NAMALWA (cell line): ENCODE measurements at places on chromosomes 1 and 21.

DNA sequence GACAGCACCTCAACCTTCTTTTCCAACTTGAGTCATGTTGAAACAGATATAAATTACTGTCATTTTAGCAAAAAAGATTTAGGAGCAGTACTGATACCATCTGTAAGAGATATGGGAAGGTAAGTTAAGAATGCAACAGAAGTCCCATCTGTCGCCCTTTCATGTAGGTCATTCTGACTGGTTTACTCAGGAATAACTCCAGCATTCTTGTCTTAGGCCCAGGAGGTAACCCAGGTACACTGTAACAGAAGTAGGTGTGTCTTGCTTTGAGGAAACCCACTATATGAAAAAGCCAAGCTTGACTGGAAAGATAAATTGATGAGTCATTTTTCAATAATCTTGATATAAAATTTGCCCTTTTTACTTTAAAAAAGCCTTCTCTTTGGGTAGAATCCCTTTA is 35.4 kb downstream of the PGM1 start:
- DNase-seq: no peak

GRCh38 chr1:160340866-160341265 is 2.2 kb downstream of the COPA start:
- DNase-seq: no peak

- DNase-seq: no peak
These were observed 127.4 kb upstream of the DEPDC1 start for GRCh38 chr1:68624233-68624632.

GRCh38 chr1:162626761-162627160 is 5.5 kb upstream of the DDR2 start:
- no peak for DNase-seq

DNA sequence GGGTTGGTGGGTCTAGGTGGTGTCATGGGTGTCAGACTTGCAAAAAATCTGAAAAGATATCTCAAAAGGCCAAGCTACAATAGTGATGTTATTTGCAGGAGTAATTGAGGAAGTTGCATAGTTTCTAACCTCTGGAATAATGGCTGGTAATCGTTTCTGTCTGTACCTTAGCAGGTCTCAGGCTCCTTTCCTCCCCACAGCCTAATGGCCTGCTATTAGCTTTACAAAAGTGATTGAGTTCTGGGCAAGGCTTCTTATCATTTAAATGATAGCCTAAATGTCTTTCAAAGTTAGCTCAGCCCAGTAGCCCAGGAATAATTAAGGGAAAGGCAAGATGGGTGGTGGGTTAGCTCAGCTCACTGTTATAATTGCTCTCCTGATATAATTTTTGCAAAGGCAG is 37.7 kb upstream of the IGSF5 start:
- DNase-seq: no peak

DNA sequence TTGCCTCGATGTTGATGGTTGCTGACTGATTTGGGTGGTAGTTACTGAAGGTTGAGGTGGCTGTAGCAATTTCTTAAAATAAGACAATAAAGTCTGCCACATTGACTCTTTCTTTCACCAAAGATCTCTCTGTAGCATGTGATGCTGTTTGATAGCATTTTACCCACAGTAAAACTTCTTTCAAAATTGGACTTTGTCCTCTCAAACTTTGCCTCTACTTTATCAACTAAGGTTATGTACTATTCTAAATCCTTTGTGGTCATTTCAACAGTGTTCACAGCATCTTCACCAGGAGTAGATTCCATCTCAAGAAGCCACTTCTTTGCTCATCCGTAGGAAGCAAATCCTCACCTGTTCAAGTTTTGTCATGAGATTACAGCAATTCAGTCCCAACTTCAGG is 93.2 kb downstream of the PHTF1 start:
- DNase-seq: no peak

GRCh38 chr1:242147096-242147976 is 148.4 kb upstream of the MAP1LC3C start:
- DNase-seq: no peak

GRCh38 chr1:44154049-44154448 is 12.6 kb upstream of the KLF18 start:
- DNase-seq: no peak

DNA sequence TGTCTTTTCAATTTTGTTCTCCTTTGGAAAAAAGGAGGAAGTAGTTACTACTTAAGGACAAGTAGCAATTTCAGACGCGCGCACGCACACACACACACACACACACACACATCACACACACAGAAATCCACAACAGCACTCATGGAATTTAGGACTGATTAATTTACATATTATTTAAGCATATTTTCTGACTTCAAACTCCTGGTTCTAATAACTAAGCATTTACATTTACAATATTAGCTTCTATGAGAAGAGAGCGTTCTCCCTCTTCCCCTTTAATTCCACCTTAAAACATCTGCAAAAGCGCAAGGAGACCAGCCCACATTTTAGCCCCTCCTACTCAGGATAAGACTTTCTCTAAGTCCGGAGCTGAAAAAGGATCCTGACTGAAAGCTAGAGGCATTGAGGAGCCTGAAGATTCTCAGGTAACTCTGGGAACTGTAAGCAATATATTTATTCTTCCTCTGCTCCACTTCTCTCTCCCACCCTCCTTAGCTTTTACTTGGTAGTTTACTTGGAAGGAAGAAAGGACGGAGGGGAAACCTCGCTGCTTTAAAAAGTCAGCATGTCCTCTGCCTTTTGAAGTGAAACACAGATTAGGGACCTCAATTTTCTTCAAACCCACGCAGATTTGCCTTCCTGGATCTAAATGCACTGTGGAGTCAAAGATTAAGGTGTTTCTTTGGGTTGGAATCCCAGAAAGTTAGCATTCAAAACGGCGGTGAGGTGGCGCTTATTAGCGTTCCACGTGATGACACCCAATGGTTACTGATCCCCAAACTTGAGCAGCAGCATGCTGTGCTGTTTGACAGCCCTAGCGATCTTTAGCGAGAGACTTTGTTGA is at the start of gene PLA2G4A:
PLA2G4A (plus strand) TSS at position 339 of the 844 bp plus-strand sequence. CDS start 25,406 bp downstream, outside the sequence.
- no peak for DNase-seq

GRCh38 chr1:181931873-181932272 is 129.6 kb downstream of the ZNF648 start:
- DNase-seq: no peak

- DNase-seq: peak; percentile 42
These were observed 96.8 kb downstream of the INTS7 start for GRCh38 chr1:211938561-211938997.

GRCh38 chr1:44010935-44011471 is 19.6 kb downstream of the CCDC24 start:
- no peak for DNase-seq

GRCh38 chr1:84377480-84378095 is 20.7 kb upstream of the DNASE2B start:
- no peak for DNase-seq

GRCh38 chr1:1540090-1540817 is at the start of gene TMEM240:
TSS of gene TMEM240 (minus strand) at chr1:1540624. CDS start at chr1:1540346, 278 bp downstream.
- no peak for DNase-seq

DNA sequence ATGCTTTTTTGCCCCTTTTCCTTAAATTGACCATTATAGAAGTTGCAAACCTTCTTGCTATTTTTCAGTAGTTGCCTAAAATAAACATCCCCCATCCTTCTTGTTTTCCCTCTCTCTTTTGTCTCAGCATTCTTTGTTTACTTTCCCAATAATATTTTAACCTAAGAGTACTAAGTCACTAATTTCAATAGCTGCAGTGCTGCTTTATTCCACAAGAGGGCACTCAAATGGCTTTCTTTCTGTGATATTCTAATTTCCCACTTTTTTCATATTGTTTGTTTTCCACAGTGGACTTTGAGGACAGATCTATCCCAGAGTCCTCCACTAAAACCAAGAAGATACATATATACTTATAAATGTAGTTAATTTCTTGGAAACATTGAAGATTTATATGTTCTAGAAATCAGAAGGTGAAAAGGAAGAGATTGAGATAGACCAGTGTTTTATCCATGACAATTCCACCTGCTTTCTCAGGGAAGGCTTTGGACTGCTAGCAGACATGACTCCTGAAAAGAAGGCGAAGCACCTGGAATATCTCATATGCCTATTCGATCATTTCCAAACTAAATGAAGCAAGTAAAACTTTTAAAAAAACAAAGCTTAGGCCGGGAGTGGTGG is 104.8 kb upstream of the GRIK1 start:
- peak; percentile 37 for DNase-seq

GRCh38 chr1:202416641-202417040 is 68.1 kb downstream of the PPP1R12B start:
- no peak for DNase-seq

GRCh38 chr1:110466646-110467280 is 15.8 kb downstream of the PROK1 start:
- no peak for DNase-seq

DNA sequence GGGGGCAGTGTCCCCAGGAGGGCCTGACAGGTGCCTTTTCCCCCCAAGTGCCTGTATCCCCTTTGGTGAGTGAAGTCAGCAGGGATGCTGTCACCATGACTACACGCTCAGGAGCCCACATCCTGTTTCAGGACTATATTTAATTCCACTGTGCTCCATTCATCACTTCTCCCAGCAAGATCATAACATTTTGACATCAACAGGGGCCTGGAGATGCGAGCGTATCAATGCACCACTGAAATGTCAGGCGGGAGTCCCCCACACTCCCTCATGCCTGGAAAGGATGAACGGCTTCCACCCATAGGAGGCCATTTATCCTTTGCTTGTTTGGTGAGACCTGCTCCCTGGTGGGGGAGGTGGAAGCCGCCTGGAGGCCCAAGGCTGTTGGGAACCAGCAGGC is 119.1 kb downstream of the PTPRU start:
- DNase-seq: no peak

DNA sequence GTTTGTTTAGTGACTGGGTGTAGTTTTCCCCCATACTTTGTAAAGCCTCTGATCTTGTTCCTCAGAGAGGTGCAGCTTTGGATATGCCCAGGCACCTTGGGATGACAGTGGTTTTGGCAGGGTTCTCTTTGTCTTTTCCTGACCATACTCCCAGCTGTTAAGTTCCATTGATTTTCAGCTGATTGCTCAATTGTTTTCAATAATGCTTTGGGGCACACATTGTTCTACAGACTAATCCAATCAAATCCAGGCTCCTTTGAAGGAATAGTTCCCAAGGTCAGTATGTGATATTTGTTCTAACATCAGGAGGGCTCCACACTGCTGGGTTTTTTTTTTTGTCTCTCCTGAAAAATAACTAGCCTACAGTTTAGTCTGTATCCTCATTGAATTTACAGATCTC is 24.8 kb downstream of the PPP2R5A start:
- DNase-seq: no peak

DNA sequence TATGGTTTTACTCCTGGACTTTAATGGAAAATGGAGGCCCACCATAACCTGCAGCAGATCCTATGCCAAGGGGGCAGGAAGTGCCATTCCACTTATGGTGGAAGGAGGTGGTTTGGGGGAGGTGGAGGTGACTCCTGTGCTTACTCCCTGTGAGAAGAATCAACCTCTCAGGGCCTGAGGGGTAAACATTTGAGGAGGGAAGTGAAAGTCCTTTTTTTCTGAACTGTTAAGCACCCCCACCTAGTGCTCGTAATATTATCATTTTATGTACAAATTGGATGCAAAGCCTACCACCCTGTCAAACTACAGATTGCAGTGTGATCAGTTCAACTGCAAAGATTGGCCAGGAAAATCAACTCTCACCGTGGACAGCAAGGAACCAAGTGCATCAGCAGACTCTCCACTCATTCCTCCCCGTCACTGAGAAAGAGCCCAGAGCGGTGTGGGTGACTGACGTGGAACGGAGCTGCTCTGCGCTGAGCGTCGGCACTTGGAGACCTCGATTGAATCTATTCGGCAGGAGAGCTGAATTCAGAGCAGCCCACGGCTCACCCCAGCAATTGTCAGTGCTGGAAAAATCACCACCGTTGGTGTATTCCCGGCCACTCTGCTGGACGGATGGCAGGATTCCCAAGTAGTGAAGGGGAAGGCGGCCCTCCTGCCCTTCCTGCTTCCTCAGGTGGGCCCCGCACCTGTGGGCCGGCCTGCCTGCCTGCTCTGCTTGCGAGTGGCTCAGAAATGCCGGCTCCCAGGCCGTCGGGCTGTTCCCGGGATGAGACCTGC is 46.8 kb upstream of the COX20 start:
- DNase-seq: peak; percentile 30

DNA sequence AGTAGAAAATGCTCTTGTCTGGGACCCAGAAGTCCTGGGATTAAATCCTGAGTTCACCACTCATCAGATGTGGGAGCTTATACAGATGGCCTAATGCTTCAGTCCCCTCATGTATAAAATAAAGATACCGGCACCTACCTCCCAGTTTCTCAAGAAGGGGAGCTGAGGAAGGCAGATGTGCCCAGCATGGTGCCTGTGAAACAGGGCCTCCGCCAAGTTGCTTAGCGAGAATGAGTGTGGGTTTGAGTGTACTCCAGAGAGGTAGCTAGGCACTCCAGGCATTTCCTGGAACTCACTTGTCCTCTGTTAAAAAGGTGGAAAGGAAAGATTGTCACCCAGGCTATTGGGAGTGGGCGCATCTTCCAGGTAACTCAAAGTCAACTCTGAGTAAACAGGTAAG is 37.8 kb downstream of the IER5 start:
- DNase-seq: no peak

DNA sequence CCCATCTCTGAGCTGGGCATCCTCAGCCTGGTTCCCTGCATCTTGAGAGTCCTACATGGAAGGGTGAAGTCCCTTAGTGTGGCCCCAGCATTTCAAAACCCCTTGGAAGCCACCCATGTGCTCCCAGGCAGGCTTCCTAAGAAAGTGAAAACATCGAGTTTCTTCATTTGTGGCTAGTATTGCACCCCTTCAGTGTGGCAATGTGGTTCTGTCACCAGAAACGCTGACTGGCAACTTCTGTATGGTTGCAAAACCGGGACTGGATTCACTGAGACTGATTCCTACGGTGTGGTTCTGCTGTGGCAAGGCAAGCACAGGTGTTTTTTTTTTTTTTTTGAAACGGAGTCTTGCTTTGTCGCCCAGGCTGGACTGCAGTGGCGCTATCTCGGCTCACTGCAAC is 9.0 kb upstream of the IFNGR2 start:
- no peak for DNase-seq

- DNase-seq: no peak
These were observed 177.6 kb downstream of the MIS18A start for GRCh38 chr21:32101277-32101676.

DNA sequence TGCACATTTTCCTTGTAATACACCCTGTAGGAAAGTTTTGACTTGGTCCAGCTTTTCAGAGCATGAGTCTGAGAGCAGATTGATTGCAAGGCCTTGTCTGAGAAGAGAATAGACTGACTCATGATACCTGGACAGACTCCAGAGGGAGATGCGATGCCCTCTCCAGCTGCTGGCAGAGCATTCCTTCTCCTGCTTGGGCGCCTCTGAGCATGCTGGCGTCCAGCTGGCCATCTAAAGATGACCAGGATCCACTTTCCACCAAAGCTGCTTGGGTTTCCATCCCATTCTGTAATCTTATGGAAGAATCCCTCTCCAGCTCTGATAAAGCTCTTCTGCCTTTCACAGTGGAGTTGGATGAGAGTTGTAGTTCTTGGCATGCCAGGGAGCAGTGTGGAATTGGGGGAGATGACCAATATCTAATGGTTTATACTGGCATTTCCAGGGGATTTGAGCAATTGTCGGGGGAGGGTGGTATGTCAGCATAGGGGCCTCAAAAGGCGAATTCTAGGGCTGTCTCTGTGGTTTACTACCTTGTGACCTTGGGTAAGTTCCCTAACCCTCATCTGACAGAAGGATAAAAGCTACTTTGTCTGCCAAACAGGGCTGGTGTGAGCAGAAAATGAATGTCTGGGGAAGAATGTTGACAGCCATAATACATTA is 19.5 kb downstream of the SZRD1 start:
- DNase-seq: no peak
